ENCODE measurements at places on chromosomes 6 and 20.

GRCh38 chr6:98529364-98529763 is 305.0 kb upstream of the POU3F2 start:
- DNase-seq = no peak

- no peak for DNase-seq
Observed at GRCh38 chr6:111361648-111362047, 121.4 kb downstream of the REV3L start.

DNA sequence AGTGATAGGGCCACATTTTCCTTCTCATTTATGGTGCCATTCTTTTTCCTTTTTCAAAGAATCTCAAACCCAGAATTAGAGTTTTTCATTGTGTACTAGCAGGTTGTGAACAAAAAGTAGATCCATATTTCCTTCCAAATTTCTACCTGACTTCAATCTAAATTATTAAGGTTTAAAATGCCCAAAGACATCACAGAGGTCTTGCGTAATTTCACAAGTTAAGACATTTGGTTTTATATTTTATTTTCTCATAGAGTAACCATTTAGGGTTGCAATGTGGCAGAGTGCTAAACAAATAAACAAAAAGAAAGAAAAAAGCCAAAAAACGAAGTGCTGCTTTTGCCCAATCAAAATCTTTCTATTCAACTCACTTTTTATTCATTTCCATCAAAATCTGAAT is 49.4 kb upstream of the MBOAT1 start:
- no peak for DNase-seq

DNA sequence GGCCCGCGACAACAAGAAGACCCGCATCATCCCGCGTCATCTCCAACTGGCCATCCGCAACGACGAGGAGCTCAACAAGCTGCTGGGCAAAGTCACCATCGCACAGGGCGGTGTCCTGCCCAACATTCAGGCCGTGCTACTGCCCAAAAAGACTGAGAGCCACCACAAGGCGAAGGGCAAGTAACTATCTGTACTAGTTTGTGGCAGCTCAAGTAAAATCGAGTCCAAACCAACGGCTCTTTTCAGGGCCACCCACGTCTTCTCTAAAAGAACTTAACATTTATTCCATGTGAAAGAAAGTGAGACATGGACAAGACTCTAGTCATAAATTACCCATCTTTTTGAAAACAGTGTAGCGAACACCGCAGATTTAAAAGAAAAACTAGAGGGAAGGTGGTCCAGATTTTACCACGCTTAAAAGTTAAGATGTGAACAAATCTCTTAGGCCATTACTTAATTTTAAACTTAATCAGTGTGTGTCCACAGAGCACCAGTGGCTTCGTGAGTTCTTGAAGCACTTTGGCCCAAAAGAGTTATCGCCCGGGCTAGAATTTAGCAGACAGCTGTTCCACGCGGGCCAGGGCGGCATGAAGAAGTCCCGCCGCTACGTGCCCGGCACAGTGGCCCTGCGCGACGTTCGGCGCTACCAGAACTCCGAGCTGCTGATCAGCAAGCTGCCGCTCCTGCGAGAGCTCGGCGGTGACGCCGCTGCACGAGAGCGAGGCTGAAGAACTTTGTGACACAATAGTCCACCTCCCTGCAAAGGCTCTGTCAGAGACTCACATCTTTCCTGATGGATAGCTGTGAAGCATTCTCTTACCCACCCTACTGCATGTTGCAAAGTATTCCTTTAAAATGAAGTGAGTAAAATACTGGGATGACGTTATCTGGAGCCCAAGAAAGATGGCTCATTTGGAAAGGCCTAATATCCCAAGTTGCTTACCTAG is 113.9 kb upstream of the PRSS16 start:
- peak; percentile 74 for DNase-seq

DNA sequence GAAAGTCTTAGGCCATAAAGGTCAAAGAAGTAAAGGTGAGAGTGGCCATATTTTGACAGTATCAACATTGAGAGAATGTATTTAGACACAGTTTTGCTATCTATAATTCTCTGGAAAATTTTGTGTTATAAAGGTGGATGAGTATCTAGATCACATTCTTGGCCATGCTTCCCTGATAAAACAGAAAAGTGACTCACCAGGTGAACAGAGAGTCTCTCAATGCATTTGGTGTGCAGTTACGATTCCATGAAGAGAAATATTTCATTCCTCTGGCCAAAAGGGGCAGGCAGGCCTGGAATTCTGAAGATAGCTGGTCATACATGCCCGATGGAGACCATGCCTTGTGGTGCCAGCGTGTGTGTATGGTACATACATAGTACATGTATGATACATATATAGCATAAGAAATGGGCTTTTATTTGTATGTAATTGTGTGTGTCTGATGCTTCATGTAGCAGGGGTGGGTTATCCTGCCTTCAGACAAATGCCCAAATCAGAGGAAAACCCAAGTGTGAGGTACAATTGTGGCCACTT is 164.0 kb downstream of the SOBP start:
- no peak for DNase-seq

GRCh38 chr6:32819729-32820128 is 2.9 kb upstream of the HLA-DOB start:
- no peak for DNase-seq

Data from CD4-positive, alpha-beta T cell treated with Interleukin-4 for 1 hour (primary cell).